Progenitor cell of endocrine pancreas (in vitro differentiated cells): ENCODE measurements at places on chromosomes 5 and 9. TPM values are rescaled to one million over a fixed set of nuclear protein-coding genes. Genes with fewer than 3 reads are reported as not detected.

The DMRT3 gene
- 0.34 and 0.53 TPM in 2 replicates for total RNA-seq

The NUP188 gene
- 68.3 and 74.8 TPM in 2 replicates for total RNA-seq

- H3K36me3 ChIP-seq = no peaks in the 10 kb centered on the region
- peaks cover 87% of the 10 kb centered on the region for H3K27me3 ChIP-seq
- DNase-seq = no peak
- peak overlapping the region; percentile 19 for H3K27ac ChIP-seq
Observed at GRCh38 chr5:43039471-43040286, 440 bp downstream of the ANXA2R start.

DNA sequence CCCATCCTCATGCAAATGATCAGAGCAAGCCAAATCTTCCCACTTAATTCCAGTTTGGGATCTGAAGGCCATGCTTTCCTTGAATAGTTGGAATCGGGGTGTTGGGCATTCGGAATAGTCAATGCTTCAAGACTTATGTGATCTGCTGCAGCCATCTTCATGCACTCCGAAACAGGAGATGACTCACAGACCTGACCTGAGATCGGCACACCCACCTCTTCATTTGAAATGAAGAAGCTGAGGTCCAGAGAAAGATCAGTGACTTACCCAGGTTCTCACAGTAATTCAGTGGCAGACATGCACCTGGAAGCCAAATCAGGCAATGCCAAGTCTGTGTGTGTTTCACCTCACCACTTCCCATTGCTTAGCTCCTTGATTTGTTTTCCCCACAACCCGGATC lies 33.0 kb downstream of the FOXD1 start:
- no peak overlapping the region for H3K27ac ChIP-seq
- peaks cover 42% of the 10 kb centered on the region for H3K27me3 ChIP-seq
- no peak overlapping the region for H3K4me3 ChIP-seq
- H3K36me3 ChIP-seq = no peaks in the 10 kb centered on the region
- DNase-seq = no peak

GRCh38 chr9:122406070-122406890 lies 35.5 kb downstream of the PTGS1 start:
- no peaks in the 10 kb centered on the region for H3K4me1 ChIP-seq
- no peaks in the 10 kb centered on the region for H3K36me3 ChIP-seq
- peak overlapping the region; percentile 69 for H3K4me3 ChIP-seq
